ENCODE measurements at places on chromosomes 3 and 15. TPM values are rescaled to one million over a fixed set of nuclear protein-coding genes. Genes with fewer than 3 reads are reported as not detected.

The RPUSD3 gene
- 57.9 TPM for polyA plus RNA-seq

The FAM81A gene
- 0.26 TPM for polyA plus RNA-seq

The CYP1A2 gene
- polyA plus RNA-seq = not detected

The CADPS gene
- polyA plus RNA-seq = not detected

The CCDC33 gene
- polyA plus RNA-seq = not detected

The SLC2A2 gene
- polyA plus RNA-seq = not detected

The EXD1 gene
- polyA plus RNA-seq = not detected

The DENND4A gene
- 24.7 TPM for polyA plus RNA-seq

The UROC1 gene
- not detected for polyA plus RNA-seq

The LYZL4 gene
- polyA plus RNA-seq = not detected

The CASR gene
- polyA plus RNA-seq = not detected

The IMPG2 gene
- 0.05 TPM for polyA plus RNA-seq

The GALNT15 gene
- not detected for polyA plus RNA-seq

The GP5 gene
- polyA plus RNA-seq = 0.05 TPM

The VGLL3 gene
- polyA plus RNA-seq = not detected

The VEPH1 gene
- polyA plus RNA-seq = not detected

The FSTL1 gene
- not detected for polyA plus RNA-seq

The ANKDD1A gene
- 3.4 TPM for polyA plus RNA-seq

The LRRC31 gene
- not detected for polyA plus RNA-seq

The ACOX2 gene
- not detected for polyA plus RNA-seq

The NTRK3 gene
- not detected for polyA plus RNA-seq

The KBTBD13 gene
- polyA plus RNA-seq = not detected

The TRH gene
- not detected for polyA plus RNA-seq

The MYL3 gene
- not detected for polyA plus RNA-seq

The PCOLCE2 gene
- polyA plus RNA-seq = not detected

The COMMD2 gene
- polyA plus RNA-seq = 59.8 TPM

The NECTIN3 gene
- polyA plus RNA-seq = 0.48 TPM

The PPARG gene
- polyA plus RNA-seq = not detected

The PLXNA1 gene
- polyA plus RNA-seq = 0.13 TPM

The ARPP21 gene
- not detected for polyA plus RNA-seq

The ERICH6 gene
- polyA plus RNA-seq = 0.41 TPM

The ASB7 gene
- 11.1 TPM for polyA plus RNA-seq
